RPMI8226 (cell line): ENCODE measurements at places on chromosomes 12 and 14.

DNA sequence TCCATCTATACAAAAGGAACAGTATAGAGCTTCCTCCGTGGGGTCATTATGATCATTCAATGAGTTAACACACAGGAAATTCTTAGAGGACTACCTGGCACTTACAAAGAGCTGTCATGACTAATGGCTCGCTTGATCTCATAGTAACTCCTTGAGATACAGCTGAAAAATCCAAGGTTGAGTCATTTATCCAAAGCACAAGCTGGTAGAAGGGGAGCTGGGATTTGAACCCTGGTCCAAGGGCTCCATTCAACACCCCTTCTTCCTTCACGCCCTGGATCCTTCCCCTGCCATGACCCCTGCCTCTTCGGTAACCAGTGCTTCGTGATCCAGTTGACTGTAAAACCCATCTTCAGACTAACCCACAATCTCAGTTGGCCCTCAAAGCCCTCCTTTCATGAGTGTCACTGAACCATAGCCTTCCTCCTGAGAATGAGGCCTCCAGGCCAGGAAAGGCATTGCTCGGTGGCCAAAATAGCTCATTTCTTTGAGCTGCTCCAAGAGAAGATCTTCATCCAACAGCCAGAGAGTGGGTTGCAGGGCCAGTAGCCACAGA is 7.8 kb downstream of the ZFP36L1 start:
- DNase-seq, result no peak

- no peak for DNase-seq
Measured at GRCh38 chr12:3083921-3084347, 6.8 kb downstream of the TSPAN9 start.

GRCh38 chr12:6652391-6652790 is 5.2 kb upstream of the ACRBP start:
- DNase-seq, result no peak

- DNase-seq, result no peak
Measured at GRCh38 chr14:40368314-40368713, 936.1 kb upstream of the FBXO33 start.

- DNase-seq, result no peak
Measured at GRCh38 chr14:101151226-101151926, 247.9 kb upstream of the RTL1 start.
